ENCODE measurements at places on chromosomes 16 and 17.

GRCh38 chr17:62109378-62109902, 44.4 kb upstream of the MED13 start:
- peak; percentile 79 for DNase-seq

DNA sequence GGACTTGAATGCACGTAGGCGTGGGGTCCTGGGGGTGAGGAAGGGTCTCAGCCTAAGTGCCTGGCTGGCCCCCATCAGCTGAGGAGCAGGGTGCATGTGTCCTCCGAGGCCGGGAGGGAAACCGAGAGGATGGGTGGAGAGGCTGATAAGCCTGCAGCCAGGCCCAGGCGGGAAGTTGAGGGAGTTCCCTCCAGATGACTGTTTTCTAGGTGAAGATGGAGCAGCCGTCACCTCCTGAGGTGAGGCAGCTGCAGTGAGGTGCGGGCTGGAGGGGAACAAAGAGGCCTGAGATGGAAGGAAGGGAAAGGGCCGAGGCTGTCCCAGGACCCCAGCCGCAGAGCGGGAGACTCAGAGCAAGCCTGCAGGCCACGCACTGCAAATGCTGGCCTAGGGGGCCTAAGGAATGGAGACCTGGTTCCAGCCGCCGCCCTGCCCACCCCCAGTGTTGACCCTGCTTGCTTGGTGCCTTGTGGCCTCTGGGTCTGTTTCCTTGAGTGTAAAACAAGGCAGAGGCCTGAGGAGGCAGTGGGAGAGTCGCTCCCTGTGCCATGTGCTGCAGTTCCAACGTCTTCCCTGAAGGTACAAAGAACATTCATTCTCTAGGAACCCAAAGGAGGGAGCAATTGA, 3.0 kb downstream of the PECAM1 start:
- no peak for DNase-seq

GRCh38 chr16:68319185-68319908, 8.5 kb downstream of the PRMT7 start:
- no peak for DNase-seq

- DNase-seq: no peak
Measured at GRCh38 chr16:85138825-85139627, 26.8 kb upstream of the CIBAR2 start.

DNA sequence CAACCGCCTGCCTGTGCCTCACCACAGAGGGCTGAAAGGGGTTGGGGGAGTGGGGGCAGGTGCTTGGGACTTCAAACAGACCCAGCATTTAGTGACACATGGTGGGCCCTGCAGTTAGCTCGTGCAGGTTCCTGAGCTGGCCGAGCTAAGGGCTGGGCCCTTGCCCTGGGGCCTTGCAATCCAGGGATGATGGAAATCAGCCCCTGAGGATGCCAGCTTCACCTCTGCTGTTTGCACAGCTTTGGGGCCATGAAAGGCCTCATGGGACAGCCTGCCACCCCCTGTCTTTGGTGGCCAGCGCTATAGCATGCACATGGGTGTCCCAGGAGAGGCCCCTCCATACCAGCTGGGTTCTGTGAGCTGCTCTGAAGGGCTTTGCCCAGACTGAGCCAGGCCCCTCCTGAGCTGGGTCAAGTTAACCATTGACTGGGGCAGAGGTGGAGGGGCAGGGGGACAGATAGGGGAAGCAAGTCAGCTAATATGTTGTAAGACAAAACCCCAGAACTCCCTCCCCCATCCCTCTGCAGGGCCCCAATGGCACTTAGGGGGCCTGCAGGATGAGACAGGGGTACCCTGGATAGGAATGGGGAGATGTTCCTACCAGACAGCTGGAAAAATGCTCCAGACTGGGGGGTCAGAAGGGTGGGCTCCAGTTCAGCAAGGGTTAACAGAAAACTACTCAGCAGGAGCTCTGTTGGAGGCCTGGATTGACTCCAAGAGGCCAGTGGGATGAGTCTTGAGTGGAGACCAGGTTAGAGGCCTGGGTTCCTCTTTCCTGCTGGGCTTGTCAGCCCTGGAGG, 692 bp downstream of the PRR15L start:
- no peak for DNase-seq

DNA sequence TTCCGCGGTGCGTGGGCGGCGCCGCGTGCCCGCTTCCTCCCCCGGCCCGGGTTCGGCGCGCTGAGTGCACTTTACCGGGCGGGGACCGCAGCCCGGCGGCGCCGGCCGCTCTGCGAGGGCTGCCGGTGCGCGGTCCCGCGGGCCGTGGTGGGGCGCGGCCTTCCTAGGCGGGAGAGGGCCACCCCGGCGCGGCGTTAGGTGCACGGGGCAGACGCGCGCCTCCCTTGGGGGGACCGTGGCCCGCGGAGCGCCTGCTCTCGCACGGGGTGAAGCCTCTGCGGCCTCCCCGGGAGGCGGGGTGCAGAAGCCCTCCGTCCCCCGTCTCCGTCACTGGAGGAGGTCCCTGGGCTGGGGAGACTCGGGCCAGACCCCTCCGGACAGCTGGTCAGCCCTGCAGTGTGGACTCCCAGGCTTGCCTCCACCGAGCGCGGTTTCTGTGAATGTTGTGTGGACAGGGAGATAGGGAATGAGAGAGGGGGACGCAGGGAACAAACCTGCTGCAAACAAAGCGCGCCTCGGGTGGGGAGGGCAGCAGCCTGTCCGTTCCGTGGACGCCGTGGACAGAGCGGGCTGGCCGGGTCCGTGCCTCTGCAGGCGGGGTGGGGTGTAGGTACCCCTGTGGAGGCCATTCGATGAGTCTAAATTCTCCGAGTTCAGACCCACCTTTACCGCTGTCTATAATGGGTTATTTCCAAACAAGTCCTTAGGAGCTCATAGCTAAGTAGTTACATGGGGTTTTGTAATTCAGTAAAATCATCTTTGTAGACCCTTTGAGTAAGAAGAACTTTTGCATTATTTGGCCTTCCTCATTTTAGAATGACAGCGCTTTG, 721 bp downstream of the TBCD start:
- DNase-seq: no peak

- no peak for DNase-seq
Measured at GRCh38 chr16:5706211-5706610, 608.6 kb upstream of the EEF2KMT start.

GRCh38 chr16:10269632-10270031, 87.4 kb upstream of the GRIN2A start:
- DNase-seq: no peak

DNA sequence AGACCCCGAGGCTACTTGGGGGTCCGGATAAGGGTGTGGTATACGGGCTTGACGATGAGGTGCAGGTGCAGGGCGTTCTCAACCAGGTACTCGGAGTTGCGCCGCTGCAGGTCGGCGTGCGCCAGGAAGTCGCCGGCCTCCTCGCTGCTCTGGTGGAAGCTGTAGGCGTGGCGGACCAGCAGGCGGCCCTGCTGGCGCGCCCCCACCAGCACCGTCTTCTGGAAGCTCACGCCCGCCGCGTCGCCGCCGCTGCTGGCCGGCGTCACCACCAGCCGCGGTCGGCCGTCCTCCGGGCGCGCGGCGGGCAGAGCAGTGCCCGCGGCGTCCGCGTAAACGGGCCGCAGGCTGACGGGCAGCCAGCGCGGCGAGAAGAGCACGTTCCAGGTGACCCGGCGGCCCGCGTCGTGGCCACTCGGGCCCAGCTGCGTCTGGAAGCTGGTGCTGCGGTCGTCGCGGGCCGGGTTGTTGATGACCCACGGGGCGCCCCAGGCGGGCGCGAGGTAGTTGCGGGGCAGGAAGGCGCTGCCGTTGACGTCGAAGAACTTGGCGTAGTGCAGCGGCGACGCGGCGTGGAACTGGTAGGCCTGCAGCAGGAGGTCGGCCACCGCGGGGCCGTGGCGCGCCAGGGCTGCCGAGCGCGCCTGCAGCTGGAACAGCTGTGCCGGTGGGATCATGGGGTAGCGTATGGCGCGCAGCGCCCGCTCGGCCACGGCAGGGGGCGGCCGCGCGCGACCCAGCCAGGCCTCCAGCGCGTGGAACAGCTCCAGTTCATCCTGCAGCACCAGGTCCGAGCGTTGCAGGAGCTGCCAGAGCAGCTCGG, 4.8 kb downstream of the BTBD17 start:
- no peak for DNase-seq

- no peak for DNase-seq
Measured at GRCh38 chr16:68386628-68387027, 61.7 kb downstream of the SMPD3 start.

GRCh38 chr17:74836691-74837467, 22.8 kb downstream of the GRIN2C start:
- no peak for DNase-seq

DNA sequence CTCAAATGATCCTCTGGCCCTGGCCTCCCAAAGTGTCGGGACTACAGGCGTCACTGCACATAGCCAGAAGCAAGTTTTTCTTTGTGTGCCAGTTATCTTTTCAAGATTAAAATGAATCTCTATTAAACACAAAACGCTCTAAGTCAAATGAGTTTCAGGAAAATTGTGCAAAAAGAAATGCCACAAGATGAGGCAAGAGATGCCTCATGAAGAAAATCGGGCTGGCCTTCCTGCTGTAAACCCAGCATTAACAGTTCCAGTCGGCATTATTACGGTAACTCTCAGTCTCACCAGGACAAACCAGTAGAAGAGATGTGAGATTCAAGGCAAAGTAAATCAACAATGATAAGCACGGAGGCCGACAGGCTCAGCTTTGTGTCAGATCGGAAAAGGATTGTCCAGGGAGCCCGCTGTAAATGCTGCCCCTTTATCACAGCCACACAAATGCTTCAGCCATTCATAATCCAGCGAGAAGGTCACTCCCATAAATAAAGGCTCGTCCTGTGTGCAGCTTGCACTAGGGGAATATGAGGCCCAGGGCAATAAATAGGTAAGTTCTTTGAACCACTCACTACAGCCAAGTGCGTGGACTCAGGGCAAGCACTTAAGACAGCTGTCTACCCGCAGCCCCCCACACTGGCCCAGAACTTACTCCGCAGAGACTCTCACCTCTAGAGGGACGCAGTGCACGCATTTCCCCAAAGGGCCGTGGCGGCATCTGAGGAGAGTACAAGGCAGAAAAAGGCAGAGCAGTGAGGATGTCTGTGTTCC, 27.2 kb downstream of the NPLOC4 start:
- no peak for DNase-seq

- DNase-seq: no peak
Measured at GRCh38 chr16:57141822-57142631, 43.8 kb downstream of the PSME3IP1 start.

DNA sequence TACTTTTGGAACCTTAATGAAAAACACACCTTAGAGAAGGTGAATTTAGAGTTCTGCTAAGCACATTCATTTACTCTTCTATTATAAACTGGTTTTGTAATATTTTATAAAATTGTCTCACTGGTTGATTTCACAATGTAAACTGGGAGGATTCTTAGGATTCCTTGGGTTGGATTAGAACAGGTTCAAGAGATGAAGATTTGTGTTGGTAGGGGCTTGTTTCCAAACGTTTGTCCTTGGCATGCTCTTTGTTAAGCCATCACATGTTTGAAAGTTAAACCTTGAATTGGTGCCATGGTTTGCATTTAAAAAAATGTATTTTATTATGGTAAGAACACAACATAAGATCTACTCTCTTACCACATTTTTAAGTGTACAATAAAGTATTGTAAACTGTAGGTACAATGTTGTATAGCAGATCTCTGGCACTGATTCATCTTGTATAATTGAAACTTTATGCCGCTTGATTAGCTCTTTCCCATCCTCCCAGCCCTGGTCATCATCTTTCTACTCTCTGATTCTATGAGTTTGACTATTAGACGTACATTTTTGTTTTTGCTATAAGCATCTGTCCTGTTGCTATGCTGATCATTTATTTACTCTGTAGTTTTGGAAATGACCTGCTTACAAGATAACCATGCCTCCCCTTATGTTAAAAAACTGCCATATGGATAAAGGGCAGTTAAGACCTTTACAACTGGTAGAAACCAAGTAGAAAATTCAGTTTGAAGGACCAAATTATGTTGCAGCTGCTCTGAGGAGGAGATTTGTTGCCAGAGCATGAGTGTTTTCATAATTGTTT, 9.6 kb downstream of the FTO start:
- no peak for DNase-seq

DNA sequence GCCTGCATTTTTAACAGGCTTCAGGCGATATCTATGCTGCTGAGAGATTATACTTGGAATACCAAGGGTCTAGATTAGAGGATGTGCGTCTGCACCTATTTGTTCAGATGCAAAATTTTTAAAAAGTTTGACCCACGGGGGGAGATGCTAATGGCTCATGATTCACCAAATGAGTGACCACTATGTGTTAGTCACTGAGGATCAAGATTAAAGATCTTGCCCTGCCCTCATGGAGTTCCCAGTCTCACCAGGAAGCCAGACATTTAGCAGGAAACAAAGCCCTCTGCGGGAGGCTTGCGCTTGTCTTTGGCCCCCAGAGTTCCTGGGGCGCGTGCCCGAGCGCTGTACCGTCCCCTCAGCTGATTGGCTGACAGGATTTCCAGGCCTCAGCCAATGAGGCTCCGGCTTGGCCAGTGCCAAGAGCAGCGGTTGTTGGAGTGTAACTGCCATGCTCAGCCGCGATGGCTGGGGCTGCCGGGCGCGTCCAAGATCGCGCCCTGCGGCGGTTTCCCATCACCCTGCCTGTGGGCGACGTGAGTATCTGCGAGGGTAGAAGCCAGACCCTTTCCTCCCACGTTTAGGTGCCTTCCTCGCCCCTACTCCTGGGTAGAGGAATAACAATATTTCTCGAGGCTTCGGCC, 4.5 kb upstream of the DDX19B start:
- DNase-seq: no peak

GRCh38 chr17:39916918-39917317, 1.5 kb downstream of the GSDMB start:
- no peak for DNase-seq

- no peak for DNase-seq
Measured at GRCh38 chr17:81577278-81578000, 25.3 kb upstream of the FAAP100 start.

GRCh38 chr17:83053021-83053681, 26.3 kb upstream of the METRNL start:
- no peak for DNase-seq

- no peak for DNase-seq
Measured at GRCh38 chr17:7767405-7768021, 50.0 kb downstream of the DNAH2 start.

DNA sequence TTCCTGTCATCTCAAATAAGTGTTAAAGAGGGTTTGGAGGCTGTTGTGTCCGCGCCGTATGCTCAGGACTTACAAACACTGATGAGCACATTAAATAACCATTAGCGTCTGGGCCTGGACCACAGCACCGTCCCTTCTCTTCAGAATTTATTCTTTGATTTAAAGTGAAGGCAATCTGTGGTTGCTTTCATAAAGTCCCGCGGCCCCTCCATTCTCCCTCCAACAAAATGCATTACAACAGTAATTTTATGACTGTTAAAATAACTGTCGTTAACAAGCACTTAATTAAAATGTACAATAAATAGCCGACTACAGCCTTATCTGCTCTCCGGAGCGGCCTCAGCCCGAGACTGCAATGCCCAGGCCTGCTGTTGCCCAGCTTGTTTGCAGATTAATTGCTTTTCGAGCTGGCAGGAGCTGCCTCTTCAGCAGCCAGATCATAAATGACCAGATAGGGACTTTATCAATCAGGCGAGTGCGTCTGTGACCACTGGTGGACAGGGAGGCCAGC, 30.6 kb upstream of the IRX3 start:
- no peak for DNase-seq

GRCh38 chr16:65061935-65062518, 59.8 kb downstream of the CDH11 start:
- DNase-seq: no peak

- no peak for DNase-seq
Measured at GRCh38 chr17:34076743-34077631, 178.1 kb upstream of the CCL2 start.

GRCh38 chr17:4498461-4499397, at the start of gene SPNS2:
Gene SPNS2, plus strand, starts transcription at chr17:4498881. Its CDS starts 167 bp downstream, at chr17:4499048.
- peak; percentile 16 for DNase-seq
